ENCODE measurements at places on chromosomes 5 and 9.
A peak's percentile ranks its signal among the peaks of the same experiment; 100 is the strongest.

GRCh38 chr5:88938488-88938887 lies 55.5 kb upstream of the MEF2C start:
- no peak for DNase-seq

DNA sequence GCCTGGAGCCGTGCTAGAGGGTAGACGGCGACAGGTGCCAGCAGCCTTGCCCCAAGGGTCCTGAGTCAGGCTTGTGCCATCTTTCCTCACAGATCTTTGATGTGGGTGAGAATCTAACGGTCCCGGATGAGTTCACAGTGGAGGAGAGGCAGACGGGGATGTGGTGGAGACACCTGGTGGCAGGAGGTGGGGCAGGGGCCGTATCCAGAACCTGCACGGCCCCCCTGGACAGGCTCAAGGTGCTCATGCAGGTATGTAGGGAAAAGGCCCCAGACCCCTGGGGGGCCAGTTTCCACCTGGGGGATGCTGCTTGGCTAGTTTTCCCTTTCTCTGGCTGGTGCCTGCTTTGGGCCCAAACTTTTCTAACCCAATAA lies 24.0 kb downstream of the PTGES2 start:
- peak; percentile 61 for DNase-seq

- peak; percentile 55 for DNase-seq
These were observed 612 bp upstream of the ATG10 start for GRCh38 chr5:81971111-81971711.

GRCh38 chr9:135480071-135480939 lies 723 bp downstream of the PPP1R26 start:
- peak; percentile 82 for DNase-seq

DNA sequence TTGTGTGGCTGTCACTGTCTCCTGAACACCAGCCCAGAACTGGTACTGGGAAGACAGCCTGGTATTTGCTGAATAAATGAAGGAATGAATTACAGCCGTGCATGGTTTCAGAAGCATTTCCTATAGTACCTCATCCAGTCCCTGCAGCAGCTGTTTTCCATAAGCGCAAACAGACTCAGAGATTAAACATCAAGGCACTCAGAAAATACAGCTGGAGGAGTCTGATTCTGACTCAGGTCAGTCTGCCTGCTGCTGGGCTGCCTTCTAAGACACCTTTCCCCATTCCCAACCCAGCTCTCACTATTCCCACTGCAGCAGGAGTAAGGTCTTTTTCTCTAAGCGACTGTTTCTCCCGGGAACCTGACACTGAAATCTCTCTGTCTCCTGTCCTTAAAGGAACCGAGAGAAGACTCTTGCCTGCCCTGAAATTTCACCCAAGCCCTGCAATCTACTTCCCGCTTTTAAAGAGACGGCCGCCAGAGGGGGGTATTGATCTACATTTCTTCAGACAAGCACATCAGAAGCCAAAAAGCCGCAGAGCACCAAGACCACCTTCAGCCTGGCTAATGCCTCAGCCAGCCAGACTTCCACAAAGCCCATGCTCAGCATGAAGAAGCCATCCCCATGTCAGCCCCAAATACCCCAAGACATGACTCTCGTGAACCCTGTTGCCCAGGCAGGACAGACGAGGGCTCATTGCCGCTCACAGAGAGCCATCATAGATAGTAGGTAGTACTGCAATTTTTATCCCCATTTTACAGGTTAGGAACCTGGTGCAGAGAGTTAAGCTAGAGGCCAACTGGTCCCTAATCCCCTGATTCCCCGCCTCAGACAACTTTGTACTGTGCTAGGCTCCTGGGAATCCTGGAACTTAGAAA lies 5.4 kb upstream of the FOXI1 start:
- DNase-seq: peak; percentile 91

GRCh38 chr9:92266486-92266885 lies 27.0 kb downstream of the IARS1 start:
- no peak for DNase-seq

- DNase-seq: no peak
These were observed 628.0 kb upstream of the CDH18 start for GRCh38 chr5:20615888-20616563.

- DNase-seq: no peak
These were observed 6.0 kb upstream of the LMX1B start for GRCh38 chr9:126607731-126608130.

DNA sequence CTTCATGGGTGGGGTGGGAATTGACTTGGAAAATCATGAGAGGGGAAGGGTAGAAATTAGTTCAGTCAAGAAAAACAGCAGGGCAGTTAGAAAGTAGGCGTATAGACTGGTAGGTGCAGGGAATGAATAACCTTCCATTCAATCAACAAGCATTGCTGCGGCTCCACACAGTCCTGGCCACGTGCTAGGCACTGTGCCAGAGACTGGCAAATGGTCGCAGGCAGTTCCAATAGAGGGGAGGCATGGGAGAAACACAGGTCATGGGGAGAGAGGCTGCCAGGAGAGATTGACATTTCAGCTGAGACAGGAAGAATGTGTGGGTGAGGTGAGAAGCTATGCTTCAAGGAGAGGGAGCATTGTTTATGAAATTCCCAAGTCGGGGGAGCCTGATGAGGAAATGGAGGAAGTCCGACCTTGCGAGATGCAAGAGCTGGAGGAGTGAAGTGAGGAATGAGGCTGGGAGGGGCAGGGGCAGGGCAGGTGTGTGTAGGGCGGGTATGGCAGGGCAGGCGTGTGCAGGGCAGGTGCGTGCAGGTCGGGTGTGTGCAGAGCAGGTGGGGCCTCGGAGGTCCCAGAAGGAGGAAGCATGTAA lies 54.4 kb upstream of the PPARGC1B start:
- no peak for DNase-seq

GRCh38 chr9:78031444-78031892 lies at the start of gene GNAQ:
TSS of gene GNAQ (minus strand) at chr9:78031811. CDS start at chr9:78031235, 576 bp downstream.
- DNase-seq: no peak

GRCh38 chr5:58211441-58211840 lies 248.4 kb downstream of the PLK2 start:
- DNase-seq: no peak

- DNase-seq: no peak
These were observed 766.9 kb upstream of the ADAMTS16 start for GRCh38 chr5:4373051-4373820.

DNA sequence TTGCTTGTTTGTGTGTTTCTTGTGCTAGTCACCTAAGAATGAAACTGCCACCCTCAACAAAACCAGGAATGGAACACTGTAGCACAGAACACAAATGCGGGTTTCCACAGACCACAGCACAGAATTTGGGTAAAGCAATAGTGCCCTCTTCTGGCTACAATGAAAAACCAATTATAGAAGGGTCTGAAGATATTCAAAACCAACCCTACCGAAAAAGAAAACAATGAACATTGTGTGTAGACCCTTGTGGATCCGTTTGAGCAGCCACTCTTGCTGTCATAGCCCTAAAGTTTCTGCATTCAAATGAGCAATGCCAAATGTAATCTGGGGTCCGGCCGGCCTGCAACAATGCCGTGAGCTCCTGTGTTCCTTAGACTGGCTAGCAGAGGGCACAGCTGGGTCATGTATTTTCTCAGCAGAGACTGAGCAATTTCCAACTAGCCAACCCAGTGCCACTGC lies 8.3 kb upstream of the ENC1 start:
- DNase-seq: peak; percentile 54
